ENCODE measurements at places on chromosomes 7 and 10.

- no peak for DNase-seq
Measured at GRCh38 chr10:23158370-23158769, 33.7 kb upstream of the PTF1A start.

- DNase-seq = no peak
Measured at GRCh38 chr10:71381611-71382010, 15.1 kb upstream of the CDH23 start.

DNA sequence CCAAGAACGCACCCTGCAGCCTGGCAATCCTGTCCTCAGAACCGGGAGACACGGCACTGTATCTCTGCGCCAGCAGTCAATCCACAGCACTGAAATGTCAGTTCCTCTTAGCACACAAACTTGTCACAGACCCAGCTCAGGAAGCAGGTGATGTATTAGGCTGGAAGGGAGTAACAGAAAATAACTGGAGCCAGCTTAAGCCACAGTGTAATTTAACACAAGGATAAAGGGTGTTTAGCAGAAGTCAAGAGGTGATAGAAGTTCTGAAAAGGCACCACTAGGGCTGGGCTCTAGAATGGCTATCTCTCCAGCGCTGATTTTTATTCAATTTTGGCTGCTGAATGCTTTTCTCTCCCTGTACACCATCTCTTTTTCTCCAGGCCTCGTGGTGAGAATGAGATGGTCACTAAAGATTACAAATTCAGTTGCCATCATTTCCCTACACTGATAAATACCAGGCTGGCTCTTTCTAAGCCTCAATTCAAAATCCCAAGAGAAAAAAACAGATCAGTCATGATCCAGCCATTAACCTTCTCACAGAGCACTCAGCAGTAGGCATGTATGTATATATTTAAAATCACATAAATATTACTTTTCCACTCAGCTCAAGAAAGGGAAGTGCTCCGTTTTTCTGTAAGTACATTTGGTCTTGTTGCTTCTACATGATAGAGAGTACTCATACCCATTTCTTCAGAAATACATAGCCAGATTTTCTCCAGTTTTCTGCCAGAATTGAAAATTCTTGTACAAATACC, 102.7 kb upstream of the PRSS1 start:
- no peak for DNase-seq

- DNase-seq = no peak
Measured at GRCh38 chr7:14170872-14171271, 181.4 kb upstream of the ETV1 start.

- DNase-seq = peak; percentile 91
Measured at GRCh38 chr10:30751678-30752331, 122.3 kb upstream of the LYZL2 start.

- no peak for DNase-seq
Measured at GRCh38 chr10:86413046-86413728, 46.6 kb upstream of the GRID1 start.

GRCh38 chr10:72525277-72525676, 100.6 kb downstream of the MICU1 start:
- DNase-seq = no peak

DNA sequence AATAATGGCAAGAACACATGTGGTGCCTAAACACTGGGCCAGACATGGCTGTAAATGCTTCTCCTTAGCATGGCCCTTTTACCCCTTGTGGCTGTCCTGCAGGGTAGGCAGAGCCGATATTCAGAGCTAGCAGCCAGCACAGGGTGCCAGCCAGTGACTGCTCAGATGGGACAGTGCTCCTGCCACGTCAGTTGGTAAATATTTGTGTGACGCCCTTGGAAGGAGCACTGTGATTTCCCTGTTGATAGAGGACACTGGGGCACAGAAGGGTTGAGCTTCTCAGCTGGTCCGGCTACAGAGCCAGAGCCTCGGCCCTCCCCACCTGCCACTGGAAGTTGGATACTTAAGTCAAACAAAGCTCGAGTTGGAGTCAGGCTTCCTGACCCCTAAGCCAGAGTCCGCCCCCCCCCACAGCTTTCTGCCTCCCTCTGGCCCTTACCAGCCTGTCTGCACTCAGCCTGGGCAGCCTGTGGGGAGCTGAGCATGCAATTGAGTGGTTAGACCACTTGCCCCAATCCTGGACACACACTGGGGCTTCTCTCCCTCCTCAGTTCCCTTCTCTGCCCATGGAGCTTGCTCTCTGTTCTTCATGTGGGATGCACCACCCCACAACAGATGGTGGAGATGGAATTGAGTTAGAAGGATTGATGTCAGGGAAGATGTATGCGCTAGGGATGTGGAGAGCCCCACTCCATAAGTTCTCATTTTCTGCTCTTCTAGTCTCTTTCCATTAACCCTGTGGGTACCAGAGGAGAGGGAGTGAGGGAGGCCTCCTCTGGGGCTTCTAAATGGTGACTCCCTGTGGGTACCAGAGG, 350.8 kb downstream of the PLXNA4 start:
- no peak for DNase-seq

DNA sequence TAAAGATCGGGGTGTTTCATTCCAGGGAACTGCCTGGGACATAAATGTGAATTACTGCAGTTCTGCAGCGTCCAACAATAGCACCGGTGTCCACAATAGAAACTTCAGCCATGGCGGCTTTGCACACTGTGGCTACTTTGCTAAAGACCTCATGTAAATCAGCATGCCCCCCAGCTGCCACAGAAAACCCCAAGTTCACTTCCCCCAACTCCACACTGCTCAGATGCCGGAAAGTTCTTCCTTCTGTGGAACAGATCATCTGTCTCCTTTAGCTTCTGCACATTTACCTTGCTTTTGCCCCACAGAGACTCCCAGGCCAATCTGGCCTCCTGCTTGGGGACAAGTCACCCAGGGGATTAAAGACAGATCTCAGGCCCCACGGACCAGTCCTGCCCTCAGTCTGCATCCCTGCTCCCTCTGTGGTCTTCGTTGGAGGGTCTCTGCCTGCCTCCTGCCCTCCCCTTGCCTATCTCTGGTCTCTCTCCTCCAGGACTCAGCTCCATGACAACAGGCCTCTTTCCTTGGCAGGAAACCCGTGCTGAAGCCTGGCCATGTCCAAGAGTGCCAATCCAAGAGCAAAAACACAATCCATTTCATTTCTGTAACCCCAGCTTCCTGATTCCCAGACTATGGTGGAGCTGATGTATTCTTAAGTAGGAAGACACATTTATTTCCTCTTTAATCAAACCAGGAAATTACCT, 403.2 kb downstream of the RPS24 start:
- peak; percentile 47 for DNase-seq

- DNase-seq = no peak
Measured at GRCh38 chr10:36489181-36489580, 636.2 kb upstream of the ANKRD30A start.

- DNase-seq = no peak
Measured at GRCh38 chr7:29243910-29244655, 49.5 kb downstream of the CHN2 start.

GRCh38 chr10:124640538-124641231, 103.5 kb downstream of the FAM53B start:
- DNase-seq = no peak

GRCh38 chr10:66844176-66844942, 81.5 kb upstream of the LRRTM3 start:
- DNase-seq = no peak

GRCh38 chr7:132133501-132133900, 442.8 kb downstream of the PLXNA4 start:
- DNase-seq = peak; percentile 19

DNA sequence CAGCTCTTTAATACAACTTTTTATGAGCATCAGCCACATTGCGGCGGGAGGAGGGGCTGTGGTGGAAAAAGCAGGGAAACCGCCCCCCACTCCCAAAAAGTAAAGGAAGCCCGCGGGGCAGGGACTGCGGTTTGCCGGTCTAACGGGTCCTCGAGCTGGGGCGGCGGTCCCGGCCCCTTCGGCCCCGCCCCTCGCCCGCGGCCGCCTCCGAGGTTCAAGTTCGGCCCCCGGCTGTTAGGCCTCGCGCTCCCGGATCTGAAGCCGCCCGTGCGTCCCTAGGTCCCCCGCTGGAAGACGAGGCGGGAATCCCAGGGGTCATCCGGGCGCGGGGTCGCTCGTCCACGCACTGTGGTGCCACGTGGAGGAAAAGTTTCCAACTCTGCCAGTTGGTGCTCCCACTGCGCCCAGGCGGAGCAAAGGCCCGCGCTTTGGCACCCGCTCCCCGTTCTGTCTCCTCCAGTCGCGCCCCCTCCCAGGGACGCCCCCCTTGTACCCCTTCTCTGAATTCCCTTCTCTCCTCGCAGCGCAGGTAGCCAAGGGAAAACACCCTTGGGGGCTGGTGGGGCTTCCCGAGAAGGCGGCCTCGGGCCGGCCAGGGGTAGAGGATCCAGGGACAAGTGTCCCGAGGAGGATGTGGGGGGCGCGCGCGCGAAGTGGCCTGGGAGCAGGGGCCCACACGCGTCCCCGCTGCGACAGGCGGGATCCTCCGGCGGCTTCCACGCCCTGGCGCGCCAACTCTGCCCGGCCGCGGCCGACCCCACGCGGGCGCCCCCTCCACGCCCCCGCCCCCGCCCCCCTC, 798 bp upstream of the AUTS2 start:
- peak; percentile 79 for DNase-seq

DNA sequence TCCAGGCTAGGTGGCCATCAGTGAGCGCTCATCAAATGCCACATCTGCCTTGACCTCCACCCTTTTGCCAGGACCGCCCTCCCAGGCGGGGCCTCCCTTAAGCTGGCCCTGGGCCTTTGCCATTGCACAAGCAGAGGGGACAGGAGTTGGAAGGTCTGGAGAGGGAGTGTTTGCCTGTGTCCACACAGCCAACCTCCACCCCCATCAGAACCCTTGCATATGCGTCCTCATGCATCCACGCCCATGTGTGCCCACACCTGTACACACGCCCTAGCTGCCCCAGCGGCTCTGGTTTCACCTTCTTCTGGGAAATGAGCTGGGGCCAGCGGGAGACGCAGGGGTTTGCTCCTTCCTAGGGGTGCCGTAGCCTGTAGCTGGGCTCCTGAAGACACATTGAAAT, 64.0 kb downstream of the NEURL1 start:
- DNase-seq = no peak

GRCh38 chr10:77925410-77925794, 1.2 kb downstream of the DLG5 start:
- no peak for DNase-seq

DNA sequence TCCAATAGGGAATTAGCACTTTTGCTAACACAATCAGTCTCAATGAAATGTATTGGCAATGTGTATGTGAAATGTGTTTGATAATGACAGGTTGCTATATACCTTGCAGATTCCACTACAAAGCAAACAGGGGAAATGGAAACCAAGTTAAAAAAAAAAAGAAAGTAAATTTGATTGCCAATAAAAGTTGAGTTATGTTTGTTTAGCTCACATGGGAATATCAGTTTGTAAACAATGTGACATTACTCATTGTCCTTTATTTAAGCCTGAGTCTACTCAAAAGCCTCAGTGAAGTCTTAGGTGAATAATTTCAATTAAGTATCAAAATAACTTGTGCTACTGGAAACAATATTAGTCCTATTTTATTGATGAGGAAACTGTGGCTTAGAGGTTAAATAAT, 285.2 kb downstream of the CACNA2D1 start:
- no peak for DNase-seq

GRCh38 chr7:95545007-95545615, 51.2 kb downstream of the PDK4 start:
- DNase-seq = no peak

GRCh38 chr10:102405632-102406031, 10.1 kb downstream of the NFKB2 start:
- DNase-seq = no peak

- no peak for DNase-seq
Measured at GRCh38 chr7:37081436-37081835, 357.1 kb upstream of the AOAH start.

- no peak for DNase-seq
Measured at GRCh38 chr10:22455068-22455857, 110.0 kb downstream of the SPAG6 start.

- DNase-seq = no peak
Measured at GRCh38 chr10:3226960-3227744, 54.6 kb upstream of the PITRM1 start.

DNA sequence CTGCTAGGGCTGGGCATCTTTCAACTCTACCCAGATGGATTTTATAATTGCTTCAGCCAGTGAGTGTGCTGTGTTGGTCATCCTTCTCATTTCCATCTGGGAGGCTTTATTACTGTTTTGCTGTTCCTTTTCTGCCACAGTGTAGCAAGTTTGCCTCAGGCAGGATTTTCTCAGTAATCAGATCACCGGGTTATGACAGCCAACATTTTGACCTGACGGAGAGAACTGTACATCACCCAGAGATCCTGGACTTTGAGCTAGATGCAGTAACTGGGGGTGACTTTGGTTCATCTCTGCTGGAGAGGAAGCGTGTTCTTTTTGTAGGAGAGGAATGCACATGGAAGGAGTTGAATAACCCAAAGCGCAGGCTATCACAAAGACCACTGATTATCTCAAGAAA, 111.8 kb upstream of the AGR3 start:
- DNase-seq = no peak

DNA sequence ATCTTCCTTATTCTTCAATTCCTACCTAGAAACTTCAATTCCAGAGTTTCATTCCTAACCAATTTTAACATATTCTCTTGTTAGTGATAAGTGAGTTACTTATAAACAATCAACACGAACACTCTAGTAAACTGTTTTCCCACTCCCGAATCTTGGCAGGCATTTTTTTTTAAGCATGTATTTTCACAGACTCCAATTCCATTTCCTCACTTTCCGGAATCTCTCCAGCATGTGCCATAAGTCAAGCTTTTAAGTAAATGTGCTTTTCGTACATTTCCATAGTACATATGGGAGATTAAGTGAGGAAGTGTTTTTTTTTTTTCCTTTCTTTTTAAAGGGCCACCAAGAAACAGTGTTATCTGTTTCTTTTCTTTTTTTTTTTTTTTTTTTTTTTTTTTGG, 89.1 kb downstream of the FGFR2 start:
- DNase-seq = no peak

- no peak for DNase-seq
Measured at GRCh38 chr10:49047128-49047639, 68.1 kb downstream of the VSTM4 start.

GRCh38 chr10:113293167-113293566, 259.7 kb upstream of the HABP2 start:
- DNase-seq = no peak

GRCh38 chr7:152489044-152489443, 53.2 kb upstream of the KMT2C start:
- DNase-seq = no peak

DNA sequence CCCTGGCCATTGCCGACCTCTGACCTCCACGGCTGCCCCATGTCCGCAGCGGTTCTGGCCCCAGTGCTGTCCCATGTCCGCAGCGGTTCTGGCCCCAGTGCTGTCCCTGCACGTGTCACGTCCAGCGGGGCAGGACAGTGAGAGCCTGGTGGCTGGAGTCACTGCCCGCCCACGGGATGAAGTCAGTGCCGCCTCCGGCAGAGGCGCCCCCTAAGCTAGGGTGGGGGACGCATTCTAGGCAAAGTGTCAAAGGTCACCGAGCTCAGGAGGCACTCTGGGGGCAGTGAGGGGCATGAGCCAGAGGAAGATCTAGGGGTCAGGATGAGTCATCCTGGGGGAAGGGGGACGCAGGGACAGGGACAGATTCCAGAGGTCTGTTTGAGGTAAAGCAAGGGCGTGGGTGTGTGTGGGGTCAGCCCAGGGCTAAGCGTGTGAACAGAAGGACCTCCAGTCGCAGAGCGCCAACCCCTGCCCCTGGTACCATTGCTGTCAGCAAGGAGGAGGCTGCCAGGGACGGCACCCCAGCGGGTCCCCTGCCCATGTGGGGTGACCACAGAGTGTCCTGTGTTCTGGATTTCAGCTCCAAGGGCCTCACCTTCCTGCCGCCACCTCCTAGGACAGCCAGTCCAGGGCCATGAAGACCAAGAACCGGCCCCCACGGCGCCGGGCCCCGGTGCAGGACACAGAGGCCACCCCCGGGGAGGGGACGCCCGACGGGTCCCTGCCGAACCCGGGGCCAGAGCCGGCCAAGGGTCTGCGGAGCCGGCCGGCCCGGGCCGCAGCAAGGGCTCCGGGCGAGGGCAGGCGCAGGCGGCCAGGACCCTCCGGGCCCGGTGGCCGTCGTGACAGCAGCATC, 665 bp downstream of the BHLHA15 start:
- DNase-seq = peak; percentile 60
